Natural killer cell treated with Interleukin-12 subunit alpha and Interleukin-12 subunit beta and Interleukin-15 and Interleukin-18, amount 100 ng/mL, for 72 hours (primary cell): ENCODE measurements at places on chromosomes 12 and 14. TPM values are rescaled to one million over a fixed set of nuclear protein-coding genes. Genes with fewer than 3 reads are reported as not detected.

Gene MANSC4
- not detected for total RNA-seq

Gene RHOF
- total RNA-seq: 76.1 TPM

Gene BCAT1
- total RNA-seq: 49.4 TPM

Gene CLEC6A
- not detected for total RNA-seq

Gene SERPINA9
- total RNA-seq: not detected

Gene FIGNL2
- 0.78 TPM for total RNA-seq

DNA sequence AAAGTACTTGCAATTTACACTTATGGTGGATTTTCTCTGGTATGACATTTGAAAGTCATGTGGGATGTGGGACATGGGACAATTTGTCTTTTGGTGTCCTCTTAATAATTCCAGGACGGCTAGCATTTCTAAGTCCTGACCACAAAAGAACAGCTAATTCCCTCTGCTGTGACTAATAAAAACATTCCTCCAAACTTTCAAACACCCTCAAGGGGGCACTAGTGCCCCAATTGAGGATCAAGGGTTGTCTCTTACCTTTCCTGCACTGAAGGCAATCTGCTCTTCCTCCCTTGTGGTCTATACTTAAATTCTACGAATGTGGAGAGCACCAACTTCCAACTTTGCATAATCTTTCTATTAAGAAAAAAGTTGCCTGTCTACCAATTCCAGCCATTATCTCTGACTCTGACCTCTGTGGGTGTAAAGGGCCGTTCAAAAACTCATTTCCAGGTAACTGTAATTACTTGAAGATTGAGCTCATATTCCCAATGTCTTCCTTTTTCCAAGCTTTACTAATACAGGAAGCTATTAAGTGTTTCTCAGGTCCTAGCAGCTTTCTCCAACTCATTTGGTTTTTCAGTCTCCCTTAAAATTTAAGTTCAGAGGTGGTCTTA lies 210.2 kb downstream of the PTPRO start:
- no peak for DNase-seq

DNA sequence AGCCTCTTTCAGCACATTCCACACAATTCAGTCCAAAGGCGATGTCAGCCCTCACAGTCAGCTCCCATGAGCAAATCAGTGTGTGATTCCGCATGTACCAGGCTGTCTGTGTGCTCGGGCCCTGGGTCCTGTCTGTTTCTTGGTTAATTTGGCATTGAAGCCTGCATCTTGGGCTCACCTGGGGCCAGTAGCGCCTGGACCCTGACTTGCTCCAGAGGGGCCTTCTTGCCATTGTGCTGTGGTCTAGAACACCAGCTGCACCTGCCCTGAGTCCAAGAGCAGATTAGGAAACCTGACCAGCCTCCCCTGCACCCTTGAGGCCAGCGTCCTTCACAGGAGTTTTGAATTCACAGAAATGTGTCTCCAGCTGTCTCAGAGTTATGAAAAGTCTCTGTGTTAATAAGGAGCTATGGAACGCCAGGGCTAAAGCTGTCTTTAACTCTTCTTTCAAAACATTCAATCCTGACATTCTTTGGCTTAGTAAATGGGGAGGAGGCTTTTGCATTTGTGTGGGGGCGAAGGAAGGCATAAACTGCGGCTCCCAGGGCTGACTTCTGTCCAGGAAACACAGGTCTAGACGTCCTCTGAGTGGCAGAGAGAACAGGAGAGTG lies 102.2 kb downstream of the ARF6 start:
- no peak for DNase-seq

- no peak for DNase-seq
These were observed 28.9 kb upstream of the NUDT4 start for GRCh38 chr12:93348575-93349435.

GRCh38 chr12:81518638-81519037 lies 240.5 kb downstream of the PPFIA2 start:
- DNase-seq: no peak

DNA sequence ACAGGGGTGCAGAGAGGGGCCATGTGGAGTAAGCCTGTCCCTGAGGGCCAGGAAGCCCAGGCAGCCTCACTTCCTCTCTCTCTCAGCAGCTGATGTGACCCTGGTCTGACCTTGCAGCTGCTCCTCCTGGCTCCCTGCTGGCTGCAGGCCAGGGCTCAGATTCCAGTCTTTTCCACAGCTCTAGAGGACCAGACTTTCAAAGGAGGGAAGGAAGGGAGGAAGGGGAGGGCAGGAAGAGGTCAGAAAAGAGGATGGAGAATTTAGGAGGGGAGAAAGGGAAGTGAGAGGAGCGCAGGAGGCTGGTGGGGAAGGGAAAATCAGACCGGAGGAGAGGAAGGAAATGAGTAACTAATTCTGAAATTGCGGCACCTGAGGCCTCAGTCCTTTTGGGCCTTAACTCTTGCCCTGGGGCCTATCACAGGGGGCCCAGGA lies 40.9 kb upstream of the VASH1 start:
- no peak for DNase-seq

GRCh38 chr12:41100572-41100971 lies 87.5 kb upstream of the PDZRN4 start:
- no peak for DNase-seq
